ENCODE measurements at places on chromosomes 2 and 18.

GRCh38 chr2:183495589-183496267, 371.5 kb downstream of the NUP35 start:
- DNase-seq, result no peak

DNA sequence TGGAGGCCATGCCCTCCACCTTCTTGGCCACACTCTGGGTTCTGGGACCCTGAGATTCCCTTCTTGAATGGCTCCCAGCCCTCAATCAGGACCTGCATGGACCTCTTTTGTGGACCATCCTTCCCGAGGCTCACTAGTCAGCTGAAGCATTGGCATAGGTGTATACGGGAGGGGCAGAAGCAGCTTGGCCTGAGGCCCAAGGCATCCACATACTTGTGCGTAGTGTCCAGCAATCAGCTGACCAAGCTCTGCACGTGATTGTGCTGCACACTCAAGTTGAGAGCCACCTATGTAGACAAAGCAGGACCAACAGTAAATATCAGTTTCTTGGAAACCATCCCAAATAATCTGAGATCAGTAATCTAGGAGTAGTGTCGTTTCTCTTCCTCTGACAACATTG, 119.6 kb downstream of the INSIG2 start:
- no peak for DNase-seq

- DNase-seq, result no peak
Observed at GRCh38 chr18:47724186-47724975, 206.1 kb downstream of the SMAD2 start.

GRCh38 chr2:13006829-13007717, 290.3 kb downstream of the TRIB2 start:
- DNase-seq, result peak; percentile 53

DNA sequence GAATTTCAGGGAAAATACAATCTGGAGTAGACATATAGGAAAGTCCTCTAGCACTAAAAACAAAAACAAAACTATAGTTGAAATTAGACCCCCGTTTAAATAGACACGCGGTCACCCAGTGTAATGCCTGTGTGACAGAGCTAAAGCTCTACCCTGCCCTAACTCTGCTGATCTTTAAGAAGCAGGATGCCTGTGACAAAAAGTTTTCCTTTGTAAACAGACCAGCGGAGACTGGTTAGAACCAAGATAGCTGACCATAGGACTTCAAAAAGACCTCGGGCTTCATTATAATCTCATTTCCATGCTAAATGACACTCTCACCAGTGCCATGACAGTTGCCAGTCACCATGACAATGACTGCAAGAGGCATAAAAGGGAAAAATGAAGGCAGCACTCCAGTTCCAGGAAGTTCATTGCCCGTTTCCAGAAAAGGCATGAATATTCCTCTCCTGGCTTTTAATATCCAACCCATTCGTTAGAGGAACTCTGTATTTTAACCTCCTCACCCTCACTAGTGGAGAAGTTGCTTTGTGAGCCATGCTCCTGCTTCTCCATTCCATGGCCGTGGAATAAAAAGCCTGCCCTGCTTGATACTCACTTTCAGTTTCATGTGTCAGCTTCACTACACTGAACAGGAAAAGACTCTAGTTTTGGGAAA, 157.2 kb upstream of the COPS8 start:
- no peak for DNase-seq

DNA sequence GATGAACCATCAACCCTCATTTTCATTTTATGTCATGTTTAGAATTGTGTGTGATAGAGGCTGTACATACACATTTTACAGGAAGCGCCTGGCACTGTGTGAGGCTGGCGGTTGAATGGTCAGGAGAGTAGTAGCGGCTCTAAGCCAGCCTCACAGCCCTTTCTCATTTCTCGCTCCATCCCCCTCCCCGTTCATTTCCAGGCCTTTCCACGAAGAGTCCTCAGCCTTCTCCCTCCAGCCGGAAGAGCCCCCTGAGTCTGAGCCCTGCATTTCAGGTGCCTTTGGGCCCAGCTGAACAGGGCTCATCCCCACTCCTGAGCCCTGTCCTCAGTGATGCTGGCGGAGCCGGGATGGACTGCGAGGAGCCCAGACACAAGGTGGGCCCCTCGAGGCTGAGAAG, 51.8 kb downstream of the STK25 start:
- DNase-seq, result no peak

DNA sequence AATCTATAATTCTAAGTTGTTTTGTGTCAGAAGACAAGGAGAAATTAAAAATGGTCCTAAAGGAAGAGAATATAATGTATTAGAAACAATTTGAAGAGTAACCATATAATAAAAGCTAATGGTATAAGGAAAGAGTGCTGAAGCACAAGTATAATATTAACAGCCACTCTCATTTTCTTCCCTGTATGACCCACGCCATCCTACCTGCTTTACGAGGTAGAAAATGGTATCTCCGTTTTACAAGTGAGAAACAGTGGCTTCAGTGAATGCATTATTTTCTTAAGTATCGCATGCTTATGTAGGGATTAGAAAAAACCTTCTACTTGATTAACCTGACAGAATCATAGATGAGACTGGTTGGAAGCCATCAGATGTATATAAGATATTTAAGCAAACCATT, 266.2 kb downstream of the CCDC102B start:
- no peak for DNase-seq

DNA sequence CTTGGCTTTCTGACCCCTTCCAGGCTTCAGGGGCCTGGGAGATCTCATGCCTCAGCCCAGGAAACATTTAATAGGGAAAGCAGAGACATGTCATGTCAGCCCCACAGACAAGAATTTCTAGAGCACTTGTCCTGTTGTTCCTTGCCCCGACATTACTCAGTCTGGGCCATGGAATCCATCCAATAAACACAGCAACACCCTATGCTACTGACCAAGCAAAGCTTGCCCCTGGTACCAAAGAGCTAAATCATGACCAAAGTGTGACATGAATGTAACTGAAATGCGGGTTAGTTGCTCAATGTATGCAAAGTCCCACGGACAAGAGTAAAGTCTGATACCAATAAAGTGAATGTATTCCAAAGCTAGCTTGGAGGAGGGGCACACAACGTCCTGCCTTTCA, 35.1 kb downstream of the EHD3 start:
- no peak for DNase-seq

- DNase-seq, result no peak
Observed at GRCh38 chr18:57427429-57428201, 7.6 kb upstream of the ONECUT2 start.

GRCh38 chr2:97913846-97914245, 81.9 kb downstream of the TMEM131 start:
- DNase-seq, result no peak

DNA sequence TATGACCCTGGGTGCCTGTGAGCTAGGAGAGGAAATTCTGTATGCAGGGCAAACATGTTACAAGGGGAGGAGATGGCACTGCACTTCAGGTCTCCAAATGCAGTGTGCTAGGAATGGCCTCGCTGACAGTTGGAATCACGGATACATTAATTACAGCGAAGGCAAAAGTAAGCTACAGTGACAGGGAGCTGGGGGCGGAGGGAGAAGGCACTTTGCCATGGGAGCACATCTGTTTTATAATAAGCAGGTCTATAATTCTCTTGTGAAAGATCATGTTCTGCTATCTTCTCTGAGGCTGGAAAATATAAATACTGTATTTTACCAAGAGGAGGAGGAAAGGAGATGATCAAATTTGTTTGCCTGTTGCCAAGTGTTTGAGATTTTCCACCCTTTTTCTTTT, 56.3 kb upstream of the FZD5 start:
- DNase-seq, result no peak

GRCh38 chr2:118576109-118576855, 271.2 kb downstream of the EN1 start:
- DNase-seq, result no peak

DNA sequence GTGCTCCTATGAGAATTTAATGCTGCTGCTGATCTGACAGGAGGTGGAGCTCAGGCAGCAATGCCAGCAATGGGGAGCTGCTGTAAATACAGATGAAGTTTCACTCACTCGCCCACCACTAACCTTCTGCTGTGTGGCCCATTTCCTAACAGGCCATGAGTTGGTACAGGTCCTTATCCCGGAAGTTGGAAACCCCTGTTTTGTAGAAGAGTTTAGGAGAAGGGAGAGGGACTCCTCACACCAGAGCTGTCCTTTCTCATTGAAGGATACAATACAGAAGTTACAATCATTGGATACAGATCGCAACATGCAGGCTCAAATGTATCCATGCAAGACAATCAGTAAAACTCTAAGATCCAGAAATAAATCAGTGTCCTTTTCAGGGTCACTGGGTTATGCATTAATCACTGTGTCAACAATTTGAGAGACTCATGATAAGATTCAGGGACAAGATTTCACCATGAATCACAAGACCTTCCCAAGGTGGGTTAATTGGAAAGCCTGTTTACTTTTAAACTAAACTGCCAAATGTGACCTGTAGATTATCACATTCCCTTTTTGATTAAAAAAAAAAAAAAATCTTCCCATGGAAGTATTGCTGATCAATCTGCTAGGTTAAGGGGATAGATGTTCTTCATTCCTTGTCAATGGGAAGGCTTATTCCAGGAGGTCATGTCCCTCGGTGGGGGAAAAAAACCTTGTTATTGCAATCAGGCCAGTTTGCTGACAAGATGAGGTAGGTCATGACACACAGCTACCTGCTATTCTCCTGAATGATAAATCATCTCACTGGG, 97.2 kb downstream of the SP100 start:
- DNase-seq, result no peak

GRCh38 chr2:185537689-185538088, 200.9 kb upstream of the FSIP2 start:
- DNase-seq, result no peak

GRCh38 chr2:100921685-100922161, 80.4 kb upstream of the RPL31 start:
- DNase-seq, result peak; percentile 28

- DNase-seq, result peak; percentile 86
Observed at GRCh38 chr2:214069254-214069653, 341.6 kb upstream of the VWC2L start.

DNA sequence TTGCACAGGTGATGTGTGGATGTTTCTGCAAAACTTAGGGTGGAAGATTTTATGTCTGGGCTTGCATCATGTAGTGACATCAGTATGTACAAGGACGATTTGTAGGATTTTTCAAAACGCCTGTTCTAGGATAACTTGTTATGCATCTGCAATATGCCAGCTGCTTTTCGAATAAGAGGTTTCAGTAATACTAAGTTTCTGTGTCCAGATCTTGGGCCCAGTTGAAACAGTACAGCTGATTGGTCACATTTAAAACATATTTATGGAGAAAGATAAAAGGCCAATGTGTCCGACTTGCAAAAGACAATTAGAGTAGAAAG, 1.2 kb downstream of the PTPN4 start:
- peak; percentile 41 for DNase-seq

- DNase-seq, result no peak
Observed at GRCh38 chr2:147363181-147363580, 481.6 kb upstream of the ACVR2A start.

DNA sequence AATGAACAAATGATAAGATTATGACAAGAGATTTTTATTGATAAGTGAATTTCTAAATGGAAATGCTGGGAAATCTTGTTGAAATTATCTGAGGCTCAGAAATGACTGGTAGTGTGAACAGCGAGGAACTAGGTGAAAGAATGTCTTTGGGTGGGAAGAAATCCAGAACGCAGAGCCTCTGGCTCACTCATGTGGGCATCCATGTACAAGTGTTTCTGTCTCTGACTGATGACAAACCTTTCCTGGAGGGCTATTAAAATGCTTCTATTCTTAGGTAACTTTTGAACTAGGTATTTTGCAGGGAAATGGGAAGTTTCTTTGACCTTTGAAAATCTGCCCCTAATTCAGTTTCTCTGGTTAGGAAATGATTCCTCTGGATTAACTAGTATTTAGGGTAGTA, 598.6 kb downstream of the SLC4A3 start:
- no peak for DNase-seq

DNA sequence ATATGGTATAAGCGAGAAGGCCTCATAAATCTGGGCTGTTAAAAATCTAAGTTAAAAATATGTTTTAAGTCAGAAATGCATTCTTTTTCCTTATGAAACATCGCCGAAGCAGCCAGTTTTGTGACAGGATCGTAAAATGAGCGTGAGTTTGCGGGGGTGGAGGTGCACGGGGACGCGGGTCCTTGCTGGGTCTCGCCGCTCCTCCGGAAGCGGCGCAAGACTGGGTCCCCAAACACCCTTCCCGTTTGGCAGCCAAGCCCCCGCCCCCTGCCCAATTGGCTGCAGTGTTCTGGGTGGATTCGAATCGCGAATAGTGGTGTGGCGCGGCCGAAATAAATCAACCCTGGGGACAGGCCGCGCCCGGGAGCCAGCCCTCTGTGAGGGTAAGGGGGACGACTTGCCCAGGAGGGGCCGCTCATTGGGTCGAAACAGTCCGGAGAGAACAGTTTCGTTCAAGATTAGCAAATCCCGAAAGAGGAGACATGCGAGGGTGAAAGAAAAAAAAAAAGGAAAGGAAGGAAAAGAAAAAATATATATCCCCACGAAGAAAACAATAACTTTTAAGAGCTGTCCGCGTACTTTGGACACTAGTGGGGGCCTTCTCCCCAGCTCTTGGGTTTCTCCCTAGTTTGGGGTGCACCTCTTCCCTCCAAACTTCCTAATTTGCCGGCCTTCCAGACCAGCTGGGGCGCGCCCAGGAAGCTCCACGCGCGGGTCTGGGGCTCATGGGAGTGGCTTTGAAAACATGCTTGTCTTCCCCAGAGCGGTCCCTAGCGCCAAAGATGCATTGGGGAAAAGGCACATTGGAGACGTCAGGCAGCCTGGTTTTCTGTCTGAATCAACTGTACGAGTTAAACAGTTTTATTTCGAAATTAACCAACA, 3.1 kb upstream of the GATA6 start:
- DNase-seq, result no peak

GRCh38 chr18:703213-703967, 9.0 kb downstream of the ENOSF1 start:
- DNase-seq, result peak; percentile 26

DNA sequence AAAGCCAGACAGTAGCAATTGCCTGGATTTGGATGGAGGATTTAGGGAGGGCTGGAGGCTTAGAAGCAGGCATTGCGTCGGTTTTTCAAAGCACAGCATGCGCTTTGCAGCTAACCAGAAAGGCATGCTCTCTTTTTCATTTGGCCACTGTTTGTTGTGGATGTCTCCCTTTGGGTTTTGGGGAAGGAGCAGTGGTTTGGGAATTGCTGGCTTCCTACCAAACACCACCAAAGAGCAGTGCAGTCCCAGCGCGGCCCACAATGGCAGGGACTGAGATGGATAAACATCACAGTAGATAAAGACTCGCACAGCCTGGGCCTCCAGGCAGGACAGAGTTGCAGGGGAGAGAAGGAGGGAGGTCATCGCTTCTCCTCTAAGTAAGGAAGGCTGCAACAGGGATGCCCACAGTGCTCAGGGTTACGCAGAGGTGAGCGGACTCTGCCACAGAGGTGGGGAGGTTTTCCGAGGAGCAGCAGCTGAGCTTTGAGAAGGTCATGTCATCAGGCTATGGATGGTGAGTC, 148.5 kb downstream of the MYT1L start:
- DNase-seq, result no peak

GRCh38 chr2:27736031-27736889, 35.3 kb upstream of the MRPL33 start:
- no peak for DNase-seq

- no peak for DNase-seq
Observed at GRCh38 chr2:234266952-234267351, 216.4 kb downstream of the SPP2 start.

All from fibroblast of the conjunctiva (primary cell).